ENCODE measurements at places on chromosomes 11 and 22.

GRCh38 chr11:25562417-25562816, 769.5 kb upstream of the ANO3 start:
- DNase-seq = no peak

GRCh38 chr11:47328449-47329390, 23.8 kb downstream of the MYBPC3 start:
- no peak for DNase-seq

- DNase-seq = no peak
These were observed 36.4 kb upstream of the GLYATL1 start for GRCh38 chr11:58902881-58903280.

DNA sequence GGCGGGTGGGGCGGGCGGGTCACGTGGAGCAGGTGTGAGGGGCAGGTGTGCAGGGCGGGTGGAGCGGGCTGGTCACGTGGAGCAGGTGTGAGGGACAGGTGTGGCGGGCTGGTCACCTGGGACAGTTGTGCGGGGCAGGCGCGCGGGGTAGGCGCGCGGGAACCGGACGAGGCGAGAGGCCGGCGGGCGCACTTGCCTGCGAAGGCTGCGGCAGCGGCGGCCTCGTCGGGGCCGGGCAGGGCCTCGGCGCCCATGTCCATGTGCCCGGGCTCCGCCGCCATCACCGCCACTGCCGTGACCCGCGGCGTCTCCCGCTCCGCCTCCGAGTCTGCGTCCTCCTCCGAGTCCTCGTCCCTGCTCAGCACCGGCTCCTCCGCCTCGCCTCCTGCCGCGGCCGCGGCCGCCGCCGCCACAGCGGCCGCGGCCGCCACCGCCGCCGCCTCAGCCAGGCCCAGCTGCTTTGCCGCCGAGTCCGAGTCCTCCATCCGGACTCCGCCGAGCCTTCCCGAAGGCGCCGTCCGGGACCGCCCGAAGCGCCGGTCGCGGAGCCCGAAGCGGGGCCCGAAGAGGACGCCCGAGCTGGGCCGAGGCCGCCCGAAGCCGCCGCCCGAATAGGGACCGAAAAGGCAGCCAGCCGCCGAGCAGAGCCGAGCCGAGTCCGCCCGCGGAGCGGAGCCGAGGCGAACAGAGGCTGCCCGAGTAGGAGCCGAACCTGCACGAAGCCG, at the start of gene DEAF1:
Gene DEAF1 (minus strand): TSS at position 660 of the 725 bp plus-strand sequence. CDS start 175 bp downstream, at position 485.
- peak; percentile 91 for DNase-seq

DNA sequence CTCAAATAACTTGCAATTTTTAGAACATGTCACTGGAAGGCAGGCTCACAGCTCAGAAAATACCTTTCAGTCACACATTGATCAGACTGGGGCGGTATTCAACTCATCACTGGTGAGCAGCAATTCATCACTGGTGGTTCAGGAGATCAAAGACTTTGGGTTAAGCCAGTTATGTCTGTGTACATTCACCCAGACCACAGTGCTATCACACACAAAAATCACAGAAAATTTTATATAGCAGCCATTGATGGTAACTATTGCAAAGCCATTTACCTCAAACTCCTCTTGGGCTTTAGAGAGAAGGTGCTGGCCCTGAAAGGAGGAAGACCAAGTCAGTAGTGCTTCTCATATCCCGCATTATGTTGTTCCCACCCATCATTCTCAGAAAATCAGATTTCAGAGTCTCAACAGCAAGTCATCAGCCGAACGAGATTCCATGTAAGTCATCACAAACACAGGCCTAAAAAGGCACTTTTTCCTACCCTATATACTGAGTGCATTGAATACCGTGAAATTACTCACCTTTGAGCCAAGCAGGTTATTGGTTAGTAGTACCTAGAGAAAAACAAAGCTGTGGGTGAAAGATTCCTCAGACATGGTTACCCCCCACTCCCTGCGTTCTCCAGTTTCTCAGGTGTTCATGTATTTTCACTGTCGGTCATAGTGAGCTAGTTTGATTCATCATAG, 14.0 kb upstream of the WDR74 start:
- DNase-seq = no peak

GRCh38 chr11:47394322-47395222, 13.8 kb upstream of the SLC39A13 start:
- no peak for DNase-seq

DNA sequence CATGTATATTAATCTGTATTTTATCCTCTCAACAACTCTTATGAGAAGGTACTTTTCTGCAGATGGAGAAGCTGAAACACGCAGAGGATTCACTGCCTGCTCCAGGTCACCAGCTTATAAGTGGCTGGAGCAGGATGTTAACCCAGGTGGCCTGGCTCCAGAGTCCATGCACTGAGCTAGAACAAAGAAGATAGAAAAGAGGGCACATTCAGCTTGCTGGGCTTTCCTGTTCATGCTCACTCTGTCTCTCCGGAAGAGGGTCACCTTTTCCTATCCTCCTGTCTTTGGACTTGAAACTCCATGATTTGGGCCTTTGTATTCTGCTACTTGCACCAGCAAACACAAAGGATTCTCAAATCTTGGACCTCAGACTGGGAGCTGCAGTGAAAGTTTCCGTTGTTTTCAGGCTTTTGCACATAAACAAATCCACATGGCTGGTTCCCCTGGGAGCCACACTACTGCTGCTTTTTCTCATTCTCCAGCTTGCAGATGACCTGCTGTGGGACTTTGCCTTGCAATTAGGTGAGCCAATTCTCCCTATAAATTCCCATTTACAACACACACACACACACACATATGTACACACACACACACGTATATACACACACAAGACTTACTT, 117.3 kb upstream of the GRK3 start:
- DNase-seq = no peak

DNA sequence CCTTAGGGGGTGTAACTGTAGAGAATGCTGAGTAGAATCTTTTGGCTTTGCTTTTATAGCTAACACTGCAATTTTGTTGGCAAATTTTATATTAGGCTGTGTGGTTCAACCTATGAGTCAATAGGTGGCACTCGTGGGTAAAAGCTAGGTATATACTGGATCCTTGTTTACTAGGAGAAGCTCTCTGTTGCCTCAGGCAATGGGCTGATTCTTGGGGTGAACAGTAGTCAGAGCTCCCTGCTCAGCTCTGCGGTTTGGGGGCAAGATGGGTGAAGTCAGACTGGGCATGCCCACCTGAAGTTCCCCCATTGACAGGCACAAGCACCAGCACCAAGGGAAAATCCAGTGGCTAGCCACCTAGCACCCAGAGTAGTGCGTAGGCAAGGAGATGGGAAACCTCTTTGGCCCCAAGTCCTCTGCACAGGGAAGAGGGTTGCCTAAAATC, 238.7 kb downstream of the FAM181B start:
- DNase-seq = peak; percentile 23

GRCh38 chr11:34609850-34610249, 11.0 kb upstream of the EHF start:
- DNase-seq = no peak

- no peak for DNase-seq
These were observed 44.6 kb upstream of the EP300 start for GRCh38 chr22:41047801-41048211.

GRCh38 chr11:41399323-41399722, 60.1 kb downstream of the LRRC4C start:
- no peak for DNase-seq

- no peak for DNase-seq
These were observed 46.9 kb upstream of the NUP160 start for GRCh38 chr11:47895035-47895434.

- no peak for DNase-seq
These were observed 46.2 kb downstream of the MACROD1 start for GRCh38 chr11:64119700-64120099.

GRCh38 chr11:94924171-94924572, 49.2 kb downstream of the CWC15 start:
- no peak for DNase-seq

GRCh38 chr11:87263979-87264378, 226.2 kb downstream of the TMEM135 start:
- DNase-seq = no peak

GRCh38 chr11:74257959-74258553, 53.4 kb downstream of the P4HA3 start:
- DNase-seq = no peak

DNA sequence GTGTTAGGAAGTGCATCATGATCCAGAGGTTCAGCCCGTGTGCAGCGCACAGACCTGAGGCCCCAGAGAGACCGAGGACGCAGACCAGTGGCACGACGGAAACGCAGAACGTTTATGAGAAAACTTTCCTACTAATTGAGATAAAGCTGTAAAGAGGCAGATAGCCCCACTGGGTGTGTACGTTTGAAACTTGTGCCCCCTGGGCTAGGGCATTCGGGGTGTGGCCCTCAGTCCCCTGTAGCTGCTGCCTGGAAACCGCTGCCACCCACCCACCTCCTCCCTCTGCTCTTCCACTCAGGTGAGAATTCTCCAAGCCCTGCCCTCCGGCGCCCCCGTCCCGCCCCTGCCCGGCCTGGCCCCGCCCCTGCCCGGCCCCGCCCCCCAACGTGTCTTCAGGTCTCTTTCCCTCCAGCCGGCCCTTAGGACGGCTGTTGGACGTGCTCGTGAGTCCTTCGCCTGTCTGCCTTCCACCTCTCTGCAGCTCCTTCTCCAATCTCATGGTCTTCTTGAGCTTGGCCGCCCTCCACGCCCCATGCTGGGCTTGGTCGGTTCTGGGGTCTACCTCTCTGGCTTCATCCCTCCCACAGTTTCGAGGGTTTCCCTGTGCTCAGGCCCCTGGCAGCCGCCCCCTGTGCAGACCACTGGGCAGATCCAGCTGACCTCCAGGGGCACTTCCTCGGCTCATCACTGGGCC, 12.1 kb downstream of the MAPK8IP2 start:
- DNase-seq = peak; percentile 44

DNA sequence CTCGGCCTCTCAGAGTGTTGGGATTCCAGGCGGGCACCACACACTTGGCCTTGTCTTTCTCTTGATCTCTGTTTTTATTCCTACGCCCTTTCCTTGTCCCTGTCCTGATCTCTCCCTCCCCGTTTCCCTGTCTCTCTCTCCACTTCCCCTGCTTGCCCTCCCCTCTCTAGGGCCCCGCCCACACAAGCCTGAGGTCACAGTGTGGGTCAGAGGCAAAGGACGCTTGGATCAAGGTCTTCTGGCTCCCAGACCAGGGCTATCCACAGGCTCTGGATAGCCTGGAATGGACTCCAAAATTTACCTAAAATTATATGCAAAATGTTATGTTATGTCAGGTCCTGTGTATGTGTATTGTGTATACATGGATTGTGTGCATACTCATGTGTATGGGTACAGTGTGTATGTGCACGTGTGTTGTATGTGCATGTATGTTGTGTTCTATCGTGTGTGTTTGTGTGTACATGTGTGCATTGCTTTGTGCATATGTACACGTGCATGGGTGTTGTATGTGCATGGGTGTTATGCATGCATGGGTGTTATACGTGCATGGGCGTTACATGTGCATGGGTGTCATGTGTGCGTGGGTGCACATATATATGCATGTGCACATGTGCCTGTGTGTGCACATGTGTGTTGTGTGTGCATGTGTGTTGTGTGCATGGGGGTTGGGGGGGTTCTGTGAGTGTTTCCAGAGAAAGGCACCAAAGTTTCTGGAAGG, 38.3 kb downstream of the TP53I11 start:
- DNase-seq = no peak

- DNase-seq = peak; percentile 54
These were observed 19.0 kb upstream of the E2F8 start for GRCh38 chr11:19259487-19260345.

- DNase-seq = no peak
These were observed 67.2 kb downstream of the CCDC83 start for GRCh38 chr11:85922367-85922766.

- no peak for DNase-seq
These were observed 143.4 kb downstream of the MAML2 start for GRCh38 chr11:96199563-96200025.

DNA sequence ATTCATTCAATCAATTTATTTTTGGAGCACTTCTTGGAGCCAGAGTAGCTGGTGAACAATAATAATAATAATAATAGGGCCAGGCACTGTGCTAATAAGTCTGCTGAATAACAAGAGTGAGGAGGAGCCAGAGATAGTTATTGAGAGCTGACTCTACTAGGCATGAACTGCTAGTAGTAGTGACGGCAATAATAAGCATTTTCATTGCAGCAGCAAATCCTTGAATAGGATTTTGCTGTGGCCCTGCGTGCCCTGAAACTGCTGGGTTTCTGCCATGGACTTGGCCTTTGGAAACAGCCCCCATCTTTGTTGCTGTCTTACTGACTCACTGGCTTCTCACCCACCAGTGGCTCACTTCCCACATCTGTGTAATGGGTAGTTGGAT, 545.9 kb downstream of the MIAT start:
- no peak for DNase-seq

DNA sequence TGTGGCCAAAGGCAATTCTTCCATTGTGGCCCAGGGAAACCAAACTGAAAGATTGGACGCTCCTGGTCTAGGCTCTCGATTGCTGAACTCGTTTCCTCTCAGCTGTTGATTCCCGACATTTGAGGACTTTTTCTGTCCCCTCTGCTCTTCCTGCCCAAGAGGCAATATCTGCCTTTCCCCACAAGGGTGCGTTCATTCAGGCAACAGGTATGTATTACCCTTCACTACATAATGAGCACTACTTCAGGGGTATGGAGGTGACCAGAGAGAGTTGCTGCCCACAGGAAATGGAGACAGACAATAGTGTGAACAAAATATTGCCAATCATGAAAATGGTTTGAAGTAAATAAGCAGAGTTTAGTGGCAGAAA, 8.2 kb downstream of the PTH start:
- DNase-seq = no peak

GRCh38 chr11:115425816-115426215, 78.4 kb downstream of the CADM1 start:
- no peak for DNase-seq

GRCh38 chr11:96079691-96080090, 155.8 kb upstream of the MTMR2 start:
- no peak for DNase-seq

DNA sequence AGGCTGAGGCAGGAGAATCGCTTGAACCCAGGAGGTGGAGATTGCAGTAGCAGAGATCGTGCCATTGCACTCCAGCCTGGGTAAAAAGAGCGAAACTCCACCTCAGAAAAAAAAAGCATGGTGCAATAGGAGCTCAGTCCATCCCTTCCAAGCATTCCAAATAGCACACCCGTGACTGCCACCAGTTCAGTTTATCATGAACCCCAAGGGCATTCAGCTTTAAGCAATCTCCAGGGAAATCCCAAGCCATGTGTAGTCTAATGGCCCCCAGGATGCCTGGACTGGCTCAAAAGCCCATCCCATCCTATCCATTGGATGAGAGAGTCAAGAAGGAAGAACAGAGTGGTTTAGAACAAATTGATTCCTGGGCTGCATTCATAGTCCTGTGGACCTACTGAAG, 16.2 kb downstream of the MICAL3 start:
- no peak for DNase-seq

DNA sequence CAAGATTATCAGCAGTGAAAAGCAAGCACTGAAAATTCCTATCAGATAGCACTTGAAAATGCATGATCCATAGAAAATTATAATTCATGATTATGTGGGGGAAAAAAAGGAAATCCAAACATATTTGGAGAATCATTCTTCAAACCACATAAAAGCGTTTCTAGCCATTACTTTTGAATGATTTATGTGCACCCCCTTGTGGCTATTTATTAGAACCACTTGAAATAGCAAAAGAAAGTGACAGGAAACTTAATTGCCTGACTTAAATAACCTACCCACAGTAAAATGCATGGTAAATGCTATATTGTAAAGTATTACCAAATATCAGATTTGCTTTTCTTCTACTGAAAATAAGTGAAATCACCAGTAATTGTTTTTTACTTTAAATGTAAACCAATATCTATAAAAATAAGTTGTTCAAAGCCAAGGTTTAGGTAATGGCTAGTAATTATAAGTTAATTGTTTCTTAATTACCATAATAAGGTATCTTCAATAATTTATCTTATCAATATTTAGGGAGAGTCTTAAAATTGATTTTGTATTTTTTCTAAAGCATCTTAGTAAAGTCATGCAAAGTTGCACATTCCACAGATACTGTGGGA, 168.5 kb downstream of the ARHGAP42 start:
- no peak for DNase-seq

All from HAP-1 (cell line).